ENCODE measurements at places on chromosomes 2 and 18.
A peak's percentile ranks its signal among the peaks of the same experiment; 100 is the strongest.

DNA sequence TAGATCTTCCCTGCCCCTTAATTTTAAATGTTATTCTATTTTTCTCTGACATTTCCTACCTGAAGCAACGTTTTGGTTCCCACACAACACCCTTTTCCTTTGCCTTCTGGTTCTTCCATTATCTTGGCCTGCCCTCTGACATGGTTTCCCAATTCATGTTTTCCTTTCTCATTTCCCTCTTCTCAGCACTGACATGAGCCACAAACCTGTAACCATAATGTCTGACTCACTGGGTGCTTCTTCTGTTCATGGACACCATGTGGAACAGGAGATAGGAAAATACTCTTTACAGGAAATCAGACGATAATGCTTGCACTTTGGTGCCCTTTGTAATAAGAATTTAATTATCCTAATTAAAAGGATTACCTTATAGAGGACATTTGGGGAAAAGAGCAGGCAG is 142.0 kb downstream of the ZEB2 start:
- no peak for DNase-seq

- no peak for DNase-seq
Observed at GRCh38 chr2:235021752-235022151, 69.9 kb downstream of the SH3BP4 start.

DNA sequence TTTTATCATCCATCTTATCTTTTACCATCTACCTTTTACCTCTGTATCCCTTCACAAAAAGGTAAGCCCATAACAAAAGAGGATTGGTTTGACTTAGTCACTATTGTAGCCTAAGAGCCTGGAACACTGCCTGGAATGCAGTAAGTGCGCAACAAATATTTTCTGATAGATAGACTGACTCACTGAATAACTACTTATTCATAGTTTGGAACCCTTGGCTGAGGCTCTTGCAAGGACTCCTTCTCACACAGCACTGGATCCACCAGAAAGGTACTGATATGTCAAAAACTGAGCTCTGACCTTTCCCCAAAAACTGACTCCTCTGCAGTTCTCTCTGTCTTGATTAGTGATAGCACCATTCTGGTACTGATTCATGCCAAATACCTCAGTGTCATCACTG is 426.7 kb downstream of the SETBP1 start:
- DNase-seq, result no peak

DNA sequence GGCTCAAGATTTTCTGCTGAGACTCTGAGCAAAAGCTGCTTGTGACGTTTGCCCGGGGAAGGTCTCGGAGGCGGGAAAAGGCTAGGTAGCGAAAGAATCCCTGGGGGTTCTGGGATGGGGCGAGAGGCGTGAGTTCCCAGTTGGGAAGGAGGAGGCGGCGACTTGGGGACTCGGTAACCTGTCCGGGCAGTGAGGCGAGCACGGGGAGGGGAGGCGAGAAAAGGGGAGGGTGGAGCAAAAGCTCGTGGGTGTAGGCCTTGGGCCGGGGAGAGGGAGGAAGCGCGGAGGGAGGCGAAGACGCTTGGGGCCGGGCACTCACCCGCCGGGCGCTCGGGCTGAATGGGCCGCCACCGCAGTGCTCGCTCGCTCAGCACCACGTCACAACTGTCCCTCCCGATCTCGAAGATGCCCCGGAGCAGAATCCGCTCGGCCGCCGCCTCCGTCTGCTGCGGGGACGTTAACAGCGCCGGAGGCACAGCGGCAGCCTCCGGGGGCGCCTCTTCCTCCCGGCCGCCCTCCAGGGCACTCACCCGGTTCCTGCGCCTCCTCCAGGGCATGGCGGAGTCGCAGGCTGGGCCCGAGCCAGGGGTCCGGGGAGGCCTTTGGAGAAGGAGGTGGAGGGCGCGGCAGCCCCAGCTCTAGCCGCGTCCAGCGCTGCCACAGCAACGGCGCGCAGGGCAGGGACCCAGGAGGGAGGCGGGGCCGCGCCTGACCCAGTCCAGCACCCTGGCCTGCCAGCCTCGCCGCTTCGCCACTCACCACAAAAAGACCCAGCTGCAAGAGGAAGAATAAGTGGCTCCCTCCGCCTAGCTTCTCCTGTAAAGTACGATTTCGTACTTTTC is at the start of gene CERKL:
Gene CERKL (minus strand): TSS at position 656 of the 842 bp plus-strand sequence. CDS start 99 bp downstream, at position 557.
- no peak for DNase-seq

DNA sequence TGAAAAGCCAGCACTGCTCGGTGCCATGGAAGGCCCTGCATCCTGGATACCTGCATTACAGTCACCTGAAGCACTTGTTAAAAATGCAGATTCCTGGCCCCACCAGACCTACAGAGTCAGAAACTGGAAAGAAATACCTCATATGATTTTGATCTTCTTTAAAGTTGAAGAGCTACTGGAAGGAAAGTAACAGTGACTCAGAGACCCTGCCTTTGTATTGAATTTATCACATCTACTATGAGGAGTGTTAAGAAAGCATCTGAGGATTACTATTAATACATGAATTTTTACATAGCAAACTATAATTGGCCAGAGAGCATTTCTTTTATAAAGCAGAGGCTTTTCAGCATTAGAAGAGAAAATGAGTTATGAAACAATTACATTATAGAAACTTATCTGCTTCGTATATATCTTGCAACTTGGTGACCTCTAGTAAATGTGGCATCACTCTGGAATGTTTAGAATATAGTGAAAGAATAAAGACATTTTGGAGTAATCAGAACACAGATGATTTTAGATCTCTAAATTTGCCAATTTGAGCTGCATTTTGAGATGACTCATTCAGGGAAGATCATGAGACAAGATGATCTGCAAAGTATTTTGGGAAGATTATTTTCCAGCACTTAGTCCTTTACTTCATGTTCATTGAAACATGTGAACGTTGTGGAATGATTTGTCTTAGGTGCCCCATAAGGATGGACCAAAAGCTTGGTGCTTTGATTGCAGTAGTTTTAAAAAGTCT is 12.2 kb downstream of the PTPRM start:
- DNase-seq, result no peak

DNA sequence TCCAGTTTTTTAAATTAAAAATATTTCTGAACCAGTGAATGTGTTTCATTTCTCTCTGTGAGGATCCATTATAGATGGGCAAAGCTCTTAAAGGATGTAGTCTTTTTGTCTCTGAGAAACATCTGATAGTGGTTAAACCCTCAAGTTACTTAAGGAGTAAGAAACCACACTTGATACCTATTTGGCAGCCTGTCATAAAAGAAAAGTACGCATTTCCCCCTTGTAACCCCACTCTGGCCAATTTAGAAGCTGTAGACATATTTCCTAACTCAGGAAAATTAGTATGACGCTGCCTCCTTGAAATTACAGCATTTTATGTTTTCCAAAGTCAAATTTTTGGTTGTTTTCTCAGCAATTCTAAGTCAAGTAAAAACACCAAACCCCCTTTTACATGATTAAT is 2.0 kb downstream of the STAT4 start:
- no peak for DNase-seq

DNA sequence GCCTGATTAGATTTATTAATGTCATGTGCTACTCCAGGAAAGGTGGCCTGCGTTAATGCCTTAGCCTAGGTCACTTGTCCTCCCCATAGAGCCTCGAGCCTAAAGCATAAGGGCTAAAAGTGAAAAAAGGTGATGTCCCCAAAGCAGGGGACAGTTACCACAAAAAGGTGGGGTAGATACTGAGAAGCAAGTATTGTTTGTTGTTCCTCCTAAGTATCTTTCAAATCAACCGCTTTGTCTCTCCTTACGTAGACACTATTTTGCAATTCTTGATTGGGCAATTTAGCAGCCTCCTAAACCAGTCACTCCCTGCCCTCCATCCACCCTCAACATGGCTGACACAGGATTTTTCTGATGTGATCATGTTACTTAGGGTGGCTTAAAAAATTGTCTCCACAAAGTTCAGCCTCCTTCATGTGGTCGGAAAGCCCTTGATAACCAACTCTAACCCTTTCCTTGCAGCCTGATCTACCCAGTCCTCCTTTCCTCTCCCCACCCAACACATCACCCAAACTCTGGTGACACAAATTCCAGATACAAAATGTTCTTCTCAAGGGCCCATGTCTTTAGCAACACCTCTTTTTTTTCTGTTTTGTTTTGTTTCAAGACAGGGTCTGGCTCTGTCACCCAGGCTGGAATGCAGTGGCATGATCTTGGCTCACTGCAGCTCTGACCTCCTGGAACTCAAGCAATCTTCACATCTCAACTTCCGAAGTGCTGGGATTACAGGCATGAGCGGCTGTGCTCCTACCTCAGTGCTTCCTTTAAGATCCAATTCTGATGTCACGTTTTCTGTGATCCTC is 6.9 kb downstream of the INHA start:
- no peak for DNase-seq

DNA sequence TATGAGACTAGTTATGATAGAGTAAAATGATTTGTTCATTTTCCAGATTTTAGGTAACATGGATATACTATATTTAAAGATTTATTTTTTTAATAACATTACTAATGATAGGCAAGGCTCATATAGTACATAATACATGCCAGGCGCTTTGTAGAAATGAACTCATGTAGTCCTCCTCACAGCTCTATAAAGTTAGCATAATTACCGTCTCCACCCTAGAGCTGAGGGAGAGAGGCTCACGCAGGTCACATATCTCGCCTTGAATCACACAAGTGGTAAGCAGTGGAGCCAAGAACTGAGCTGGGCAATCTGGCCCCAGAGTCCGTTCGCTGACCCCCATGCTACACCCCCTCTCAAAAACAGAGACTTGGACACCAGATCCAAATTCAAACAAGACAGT is 222.5 kb downstream of the FAM210A start:
- DNase-seq, result no peak

- DNase-seq, result no peak
Observed at GRCh38 chr2:62194558-62195420, 1.1 kb upstream of the B3GNT2 start.

DNA sequence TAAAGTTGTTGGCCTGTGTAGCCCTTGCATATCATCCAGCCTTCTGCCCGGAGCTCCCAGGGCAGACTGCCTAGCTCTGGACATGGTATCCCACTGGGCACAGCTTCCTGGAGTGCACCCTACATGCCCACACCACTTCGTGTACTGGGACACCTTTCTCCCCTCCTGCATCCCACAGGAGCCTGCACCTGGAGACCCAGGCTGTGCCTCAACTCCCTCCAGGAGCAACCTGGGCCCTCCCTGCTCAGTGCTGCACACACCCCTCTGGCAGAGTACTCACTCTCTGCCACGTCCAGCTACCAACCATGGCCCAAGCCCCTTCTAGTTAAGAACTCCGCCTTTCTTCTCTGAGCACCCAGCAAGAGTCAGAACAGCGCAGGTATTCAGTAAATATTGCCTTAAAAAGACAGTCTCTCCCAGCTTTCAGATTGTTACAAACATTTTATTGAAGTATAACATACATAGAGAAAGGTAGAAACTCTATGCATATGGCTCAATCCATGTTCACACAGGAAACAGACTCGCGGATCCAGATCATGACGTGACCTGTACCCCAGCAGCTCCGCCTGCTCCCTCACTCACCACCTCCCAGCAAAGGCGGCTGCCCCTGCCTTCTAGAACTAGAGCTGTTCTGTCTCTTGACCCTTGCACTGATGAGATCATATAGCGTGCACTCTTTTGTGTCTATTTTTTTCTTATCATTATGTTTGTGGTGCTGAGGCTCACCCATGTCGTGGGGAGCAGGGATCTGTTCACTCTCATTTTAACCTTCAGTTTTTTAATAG is 98.4 kb upstream of the MYCN start:
- DNase-seq, result no peak

- DNase-seq, result no peak
Observed at GRCh38 chr2:156366753-156367152, 34.2 kb upstream of the NR4A2 start.

DNA sequence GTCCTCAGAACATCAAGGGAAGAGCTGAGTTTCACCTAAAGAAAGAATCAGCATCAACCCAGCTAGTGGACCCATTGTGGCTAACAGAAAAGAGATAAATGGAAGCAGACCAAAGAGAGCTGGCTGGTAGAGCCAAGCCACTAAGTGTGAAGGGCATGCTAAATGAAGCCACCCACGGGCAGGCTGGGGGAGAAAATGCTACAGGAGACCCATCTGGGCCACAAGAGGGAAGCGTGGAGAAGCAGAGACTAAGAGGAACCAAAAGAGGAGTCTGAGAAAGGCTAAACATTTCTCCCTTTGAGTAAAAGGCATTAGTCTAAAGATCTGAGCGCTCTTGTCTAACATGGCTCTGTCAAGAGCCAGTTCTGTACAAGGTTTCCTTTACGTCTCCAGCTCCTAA is 15.8 kb downstream of the CWC22 start:
- no peak for DNase-seq

- no peak for DNase-seq
Observed at GRCh38 chr2:235543851-235544688, 50.2 kb downstream of the AGAP1 start.

DNA sequence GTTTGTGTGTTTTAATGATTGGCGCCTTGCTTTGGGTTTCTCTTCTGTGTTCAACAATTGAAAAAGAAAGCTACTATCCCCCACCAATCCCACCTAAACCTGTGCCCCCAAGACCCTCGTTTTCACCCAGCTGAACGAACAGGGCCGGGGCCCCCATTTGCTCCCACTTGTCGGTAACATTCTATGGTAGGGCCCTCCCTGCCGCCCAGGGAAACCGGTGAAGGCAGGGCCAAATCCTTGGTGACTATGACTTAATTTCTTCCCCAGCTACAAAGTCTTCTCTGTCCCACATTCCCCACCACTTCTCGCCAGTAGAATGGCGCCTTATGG is 598 bp upstream of the SNRNP200 start:
- DNase-seq, result no peak

- no peak for DNase-seq
Observed at GRCh38 chr2:191789796-191790195, 57.1 kb downstream of the CAVIN2 start.

DNA sequence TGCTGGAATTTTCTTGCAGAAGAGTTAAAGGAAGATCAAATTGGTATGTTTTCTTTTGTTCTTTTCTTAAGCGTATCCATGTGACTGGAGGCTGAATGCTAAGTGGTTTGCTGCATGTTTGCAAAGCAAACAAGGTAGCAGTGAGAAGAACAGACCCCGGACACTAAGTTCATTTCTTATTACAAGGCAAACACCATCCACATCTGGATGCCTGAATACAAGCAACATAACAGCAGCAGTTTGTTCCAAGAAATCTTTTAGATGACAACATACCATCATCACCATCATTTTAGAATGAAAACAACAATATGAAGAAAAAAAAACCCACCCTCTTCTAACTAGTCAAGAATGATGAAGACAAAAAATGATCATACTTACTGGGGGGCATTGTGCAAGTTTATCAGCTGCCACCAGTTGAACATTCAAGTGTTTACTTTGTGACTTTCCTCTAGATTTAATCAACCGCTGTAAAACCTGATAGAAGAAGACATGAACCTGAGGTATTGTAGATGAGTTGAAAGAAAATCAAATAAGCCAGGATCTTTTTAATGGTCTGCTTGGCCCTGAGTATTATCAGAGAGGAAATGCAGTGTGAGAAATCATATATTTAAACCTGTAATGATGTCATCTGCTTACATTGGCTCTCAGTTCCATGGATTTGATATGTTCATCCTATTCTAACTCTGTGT is 25.0 kb upstream of the ARL5A start:
- DNase-seq, result no peak

- DNase-seq, result peak; percentile 96
Observed at GRCh38 chr2:171723716-171724683, 36.7 kb downstream of the DYNC1I2 start.

Measured in NCI-H1930 (cell line).